ENCODE measurements at places on chromosomes 7 and 10. TPM values are rescaled to one million over a fixed set of nuclear protein-coding genes. Genes with fewer than 3 reads are reported as not detected.

NPTX2 gene
- total RNA-seq = 1.4 TPM

FAM237B gene
- total RNA-seq = not detected

FAM180A gene
- 0.68 TPM for total RNA-seq

NRF1 gene
- 9.1 TPM for total RNA-seq

UTF1 gene
- total RNA-seq = not detected

MRPS33 gene
- 54.1 TPM for total RNA-seq

TRIM50 gene
- total RNA-seq = not detected

HDAC9 gene
- 2.4 TPM for total RNA-seq

NKX2-3 gene
- total RNA-seq = 0.12 TPM

WDFY4 gene
- 1.6 TPM for total RNA-seq

HOGA1 gene
- 1.7 TPM for total RNA-seq

POLR2J2 gene
- 3.3 TPM for total RNA-seq

- ATAC-seq = no peak
Observed at GRCh38 chr10:3995302-3996210, 210.5 kb upstream of the KLF6 start.

DNA sequence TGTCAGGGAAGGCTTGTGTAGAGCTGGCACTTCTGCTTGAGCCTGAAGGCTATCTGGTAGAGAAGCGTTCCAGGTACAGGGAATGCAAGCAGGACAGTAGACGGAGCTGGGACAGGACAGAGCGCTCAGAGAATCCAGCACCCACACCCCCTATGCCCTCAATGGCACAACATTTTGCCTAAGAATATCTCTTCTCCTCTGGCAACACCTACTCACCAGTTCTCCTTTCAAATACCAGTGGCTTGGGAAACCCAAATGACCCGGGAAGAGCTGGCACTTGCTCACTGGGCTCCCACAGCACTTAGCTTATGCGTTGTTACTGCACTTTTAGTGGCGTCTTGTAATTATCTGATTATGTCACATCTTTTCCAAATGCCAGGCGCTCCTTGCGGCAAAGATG lies 118.6 kb downstream of the RNF216 start:
- no peak for ATAC-seq

GRCh38 chr7:80635998-80636397 lies 2.4 kb upstream of the CD36 start:
- no peak for ATAC-seq

- ATAC-seq = no peak
Observed at GRCh38 chr7:45105588-45106188, 5.8 kb downstream of the TBRG4 start.

DNA sequence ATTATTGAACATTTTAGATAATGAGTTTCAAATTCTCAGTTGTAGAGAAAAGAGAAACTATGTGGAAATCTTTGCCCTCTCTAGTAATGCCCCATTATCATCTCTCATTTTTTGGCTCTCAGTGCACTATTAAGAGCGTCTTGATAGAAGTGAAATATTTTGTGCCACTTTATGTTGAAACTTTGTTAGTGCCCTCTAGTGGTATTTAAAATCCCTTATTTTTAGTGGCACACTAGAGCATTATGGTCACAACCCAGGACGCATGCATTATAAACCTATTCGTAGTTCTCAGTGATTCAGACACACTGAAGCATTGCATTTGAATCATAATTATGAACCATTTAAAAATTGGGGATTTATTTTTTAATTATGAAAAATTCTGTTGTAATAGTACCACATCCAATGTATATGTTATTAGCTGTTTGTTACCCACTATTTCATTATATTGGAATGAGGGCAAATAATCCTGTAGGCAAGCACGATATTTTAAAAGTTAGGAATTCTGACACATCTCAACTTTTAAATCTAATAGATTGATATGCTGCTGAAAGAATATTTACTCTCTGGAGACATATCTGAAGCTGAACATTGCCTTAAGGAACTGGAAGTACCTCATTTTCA lies 21.9 kb downstream of the PDCD4 start:
- peak; percentile 84 for ATAC-seq

DNA sequence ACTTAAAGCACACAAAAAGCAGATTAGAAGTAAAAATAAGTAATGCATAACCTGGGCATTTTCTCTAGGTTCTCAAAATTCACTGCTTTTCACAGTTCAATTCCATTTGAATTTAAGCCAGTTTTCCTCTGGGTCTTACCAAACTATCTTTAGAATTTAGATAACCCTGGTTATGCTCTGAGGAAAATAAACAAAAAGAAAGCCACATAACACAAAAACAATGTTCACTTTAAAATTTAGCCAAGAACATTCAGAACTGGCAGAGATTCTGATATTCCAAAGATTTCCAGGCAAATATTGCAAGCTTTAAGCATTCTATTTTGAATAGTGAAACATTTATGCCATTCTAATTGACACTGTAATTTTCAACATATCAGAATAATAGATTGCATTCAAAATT lies 50.7 kb upstream of the PRKG1 start:
- ATAC-seq = no peak

- no peak for ATAC-seq
Observed at GRCh38 chr10:27230022-27230421, 10.6 kb downstream of the ACBD5 start.

- ATAC-seq = no peak
Observed at GRCh38 chr7:134084488-134085144, 42.5 kb upstream of the LRGUK start.

DNA sequence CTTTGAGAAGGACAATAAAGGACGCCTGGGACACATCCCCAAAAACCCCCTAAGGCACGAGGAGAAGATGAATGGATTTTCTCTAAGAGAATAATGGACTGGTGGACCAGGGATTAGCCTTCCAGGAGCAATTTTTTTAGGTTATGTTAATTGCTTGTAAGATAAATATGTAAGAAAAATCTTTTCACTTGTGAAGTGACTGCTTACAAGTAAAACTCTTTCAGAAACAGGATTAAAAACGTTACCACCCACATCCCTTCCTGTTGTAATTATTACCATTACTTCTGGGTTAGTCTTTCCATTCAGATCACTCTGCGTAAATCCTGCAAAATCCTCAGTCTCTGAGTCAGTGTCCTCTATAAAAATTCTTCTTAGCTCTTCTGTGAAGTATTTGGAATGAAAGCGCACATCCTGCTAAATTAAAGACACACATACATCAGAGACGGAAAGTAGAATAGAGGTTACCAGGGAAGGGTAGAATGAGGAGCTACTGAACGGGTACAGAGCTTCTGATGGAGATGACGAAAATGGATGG lies 34.3 kb downstream of the CDCA7L start:
- ATAC-seq = no peak

GRCh38 chr7:24982917-24983316 lies 2.9 kb upstream of the OSBPL3 start:
- no peak for ATAC-seq

GRCh38 chr7:47970761-47971160 lies 8.7 kb downstream of the HUS1 start:
- ATAC-seq = no peak

GRCh38 chr7:150799156-150799555 lies 1.0 kb downstream of the TMEM176B start:
- no peak for ATAC-seq

DNA sequence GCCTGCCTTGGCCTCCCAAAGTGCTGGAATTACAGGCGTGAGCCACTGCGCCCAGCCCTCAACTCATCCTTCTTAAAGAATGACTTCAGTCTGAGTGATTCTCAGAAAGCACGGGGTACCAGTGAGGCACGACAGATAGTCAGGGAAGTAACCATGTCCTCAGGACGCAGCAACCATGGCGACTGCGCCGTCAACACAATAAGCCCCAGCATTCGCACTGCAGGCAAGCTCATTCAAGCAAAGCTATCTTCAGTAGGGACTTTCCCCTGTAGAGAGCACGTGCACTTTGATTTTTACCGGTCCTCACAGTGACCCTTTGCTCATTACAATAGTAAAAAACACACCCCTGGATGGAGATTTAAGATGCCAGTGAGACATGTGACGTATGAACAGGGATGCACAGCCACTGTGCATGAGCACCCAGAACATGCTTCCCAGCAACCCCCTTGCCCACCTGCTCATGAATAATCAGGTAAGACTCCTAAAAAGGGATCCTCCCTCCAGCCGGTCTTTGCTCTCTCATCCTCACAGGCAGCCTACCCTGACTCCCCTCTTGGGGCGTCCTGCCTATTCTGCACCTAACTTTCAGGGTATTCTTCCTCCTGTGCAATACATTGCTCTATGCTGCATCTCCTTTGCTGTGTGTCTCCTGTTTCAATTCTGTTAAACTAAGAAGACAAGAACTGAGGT lies 9.1 kb downstream of the WDR86 start:
- no peak for ATAC-seq

GRCh38 chr7:2554661-2555111 lies 638 bp downstream of the BRAT1 start:
- ATAC-seq = no peak

DNA sequence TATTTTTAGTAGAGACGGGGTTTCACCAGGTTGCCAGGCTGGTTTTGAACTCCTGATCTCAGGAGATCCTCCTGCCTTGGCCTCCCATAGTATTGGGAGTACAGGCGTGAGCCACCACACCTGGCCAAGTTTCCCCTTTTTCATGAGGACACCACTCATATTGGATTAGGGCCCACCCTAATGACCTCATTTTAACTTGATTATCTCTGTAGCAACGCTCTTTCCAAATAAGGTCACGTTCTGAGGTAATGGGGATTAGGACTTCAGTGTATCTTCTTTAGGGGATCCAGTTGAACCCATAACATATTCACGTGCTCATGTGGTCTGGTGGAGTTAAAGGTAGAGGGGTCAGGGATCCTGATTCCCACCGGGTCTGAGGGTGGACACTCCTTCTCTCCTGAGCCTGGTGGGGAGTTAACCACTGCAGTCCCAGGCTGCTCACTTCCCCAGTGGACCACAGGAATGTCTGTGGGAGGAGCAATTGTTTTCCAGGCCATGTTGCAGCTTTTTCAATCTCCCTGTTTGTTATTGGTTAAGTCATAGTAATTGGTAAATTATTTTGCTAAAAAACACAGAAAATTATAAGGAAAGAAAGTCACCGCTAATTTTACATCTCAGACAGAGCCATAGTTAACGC lies 130.5 kb downstream of the GRK5 start:
- no peak for ATAC-seq

DNA sequence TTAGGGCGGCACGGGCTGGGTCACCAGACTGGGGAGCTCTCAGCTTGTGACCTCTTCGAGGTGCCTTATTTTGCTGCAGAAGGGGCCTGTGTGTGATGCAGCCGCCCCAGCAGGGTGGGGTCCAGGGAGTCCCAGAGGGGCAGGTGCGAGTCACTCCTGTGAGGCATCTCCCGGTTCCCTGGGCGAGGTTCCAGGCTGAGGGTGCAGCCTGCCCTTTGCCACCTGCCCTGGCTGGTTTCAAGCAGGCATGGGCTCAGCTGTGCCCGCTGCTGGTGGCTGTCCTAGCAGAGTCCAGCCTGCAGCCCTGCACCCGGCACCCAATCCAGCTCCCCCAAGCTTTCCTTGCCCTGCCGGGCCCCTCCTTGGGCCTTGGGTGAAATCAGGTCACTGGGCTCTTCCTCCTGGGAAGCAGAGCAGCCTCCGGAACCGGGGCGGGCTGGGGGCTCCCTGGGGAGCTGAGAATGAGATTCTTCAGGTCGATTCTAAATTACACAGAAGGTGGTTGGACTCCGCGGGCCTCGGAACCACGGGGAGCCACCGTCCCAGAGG lies 64.8 kb downstream of the PWWP2B start:
- peak; percentile 61 for ATAC-seq

GRCh38 chr10:7541137-7542087 lies 125.4 kb downstream of the ITIH5 start:
- ATAC-seq = peak; percentile 41

GRCh38 chr10:80277567-80278250 lies 11.7 kb downstream of the MAT1A start:
- ATAC-seq = no peak

- peak; percentile 63 for ATAC-seq
Observed at GRCh38 chr10:122286867-122287266, 15.8 kb downstream of the BTBD16 start.

DNA sequence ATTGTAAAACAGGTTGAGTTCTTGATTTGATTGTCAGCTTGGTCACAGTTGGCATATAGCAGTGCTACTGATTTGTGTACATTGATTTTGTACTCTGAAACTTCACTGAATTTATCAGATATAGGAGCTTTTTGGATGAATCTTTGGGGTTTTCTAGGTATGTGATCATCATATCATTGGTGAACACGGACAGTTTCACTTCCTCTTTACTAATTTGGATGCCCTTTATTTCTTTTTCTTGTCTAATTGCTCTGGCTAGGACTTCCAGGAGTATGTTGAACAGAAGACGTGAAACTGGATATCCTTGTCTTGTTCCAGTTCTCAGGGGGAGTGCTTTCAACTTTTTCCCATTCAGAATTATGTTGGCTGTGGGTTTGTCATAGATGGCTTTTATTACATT lies 86.9 kb downstream of the EXOC4 start:
- ATAC-seq = no peak

DNA sequence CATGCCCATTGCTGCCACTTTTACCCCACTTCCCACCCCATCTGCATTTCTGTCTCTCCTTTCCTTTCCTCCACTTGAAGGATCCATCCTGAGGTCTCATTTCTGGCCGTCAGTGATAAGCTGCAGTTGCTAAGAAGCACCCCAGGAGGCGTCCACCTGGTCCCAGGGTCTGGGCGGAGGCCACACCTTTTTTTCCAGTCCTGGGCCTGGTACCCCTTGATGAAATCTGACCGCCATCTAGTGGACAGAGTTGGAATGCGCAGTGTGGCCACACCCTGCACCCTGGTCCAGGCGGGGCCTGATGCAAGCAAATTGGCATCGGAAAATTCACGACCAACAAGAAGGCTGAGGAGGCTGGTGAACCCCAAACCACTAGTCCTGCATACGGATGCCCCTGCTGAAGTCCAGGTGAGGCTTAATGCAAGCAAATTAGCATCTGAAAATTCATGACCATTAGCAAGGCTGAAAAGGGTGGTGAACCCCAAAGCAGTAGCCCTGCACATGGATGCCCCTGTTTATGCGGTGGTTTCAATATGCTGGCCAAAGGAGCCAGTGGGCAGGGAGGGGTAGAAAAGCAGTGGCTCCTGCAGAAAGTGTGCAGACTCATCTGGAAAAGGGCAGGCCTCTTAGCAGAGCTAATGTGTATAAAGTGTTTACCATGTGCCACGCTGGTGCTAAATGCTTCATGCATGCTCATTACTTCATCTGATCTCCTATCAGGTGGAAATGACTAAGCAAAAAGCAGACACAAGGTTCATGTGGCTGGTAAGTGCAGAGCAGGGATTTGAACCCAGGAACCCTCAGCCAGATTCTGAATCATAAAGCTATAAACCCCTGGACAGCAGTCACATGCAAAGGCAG lies 43.2 kb downstream of the GPAM start:
- ATAC-seq = peak; percentile 88

GRCh38 chr10:119524720-119525070 lies 17.8 kb downstream of the RGS10 start:
- no peak for ATAC-seq

GRCh38 chr10:86261941-86262687 lies 104.5 kb downstream of the GRID1 start:
- ATAC-seq = peak; percentile 80

- ATAC-seq = no peak
Observed at GRCh38 chr7:84058311-84059076, 136.1 kb downstream of the SEMA3A start.

- ATAC-seq = no peak
Observed at GRCh38 chr7:117014099-117014656, 60.9 kb downstream of the ST7 start.
